ENCODE measurements at places on chromosomes 4 and X. TPM values are rescaled to one million over a fixed set of nuclear protein-coding genes. Genes with fewer than 3 reads are reported as not detected.
A peak's percentile ranks its signal among the peaks of the same experiment; 100 is the strongest.

DNA sequence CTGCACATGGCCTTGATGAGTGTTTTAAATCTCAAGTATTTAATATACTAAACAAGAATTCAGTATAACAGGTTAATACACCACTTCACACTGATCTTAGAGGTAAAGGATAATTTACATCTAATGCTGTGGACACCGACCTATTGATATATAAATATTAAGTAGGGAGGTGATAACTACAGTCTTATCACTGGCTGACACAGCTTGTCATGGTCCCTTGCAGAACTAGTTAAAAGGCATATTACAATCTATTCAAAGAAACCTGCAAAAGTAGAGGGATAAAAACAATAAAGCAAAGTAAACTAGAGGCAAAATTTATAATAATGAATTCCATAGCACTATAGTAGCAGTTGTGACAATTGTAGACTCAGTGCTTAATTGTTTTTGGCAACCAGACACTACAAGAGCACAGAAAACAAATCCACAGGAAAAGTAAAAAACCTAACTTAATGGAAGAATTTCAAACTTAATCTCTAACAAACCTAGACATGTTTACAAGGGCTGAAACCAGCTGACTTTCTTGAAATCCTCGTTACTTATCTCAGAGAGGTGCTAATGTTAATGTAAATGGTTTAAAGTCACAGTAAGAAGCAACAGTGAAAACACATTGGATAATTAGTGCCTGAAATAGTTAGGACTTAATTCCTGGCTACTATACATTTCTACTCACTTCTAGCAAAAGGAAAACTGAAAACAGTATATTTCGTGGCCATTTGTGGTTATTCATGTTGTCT, 25.0 kb downstream of the MFAP3L start:
- DNase-seq, result no peak

DNA sequence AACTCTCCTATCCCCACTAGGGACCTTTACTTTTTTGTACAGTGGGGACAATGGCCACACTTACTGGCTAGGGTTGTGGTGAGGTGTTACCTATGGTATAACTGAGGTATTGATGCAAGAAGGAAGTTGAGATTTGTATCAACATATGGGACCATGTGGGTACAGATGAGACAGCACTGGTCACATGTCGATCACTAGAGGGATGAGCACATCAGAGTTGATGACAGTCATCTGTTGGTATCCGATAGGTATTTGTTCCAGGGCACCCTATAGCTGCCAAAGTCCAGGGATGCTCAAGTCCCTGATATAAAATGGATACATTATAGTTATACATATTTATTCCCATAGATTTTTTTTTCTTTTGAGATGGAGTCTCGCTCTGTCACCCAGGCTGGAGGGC, 12.6 kb upstream of the SLC10A3 start:
- DNase-seq, result no peak

DNA sequence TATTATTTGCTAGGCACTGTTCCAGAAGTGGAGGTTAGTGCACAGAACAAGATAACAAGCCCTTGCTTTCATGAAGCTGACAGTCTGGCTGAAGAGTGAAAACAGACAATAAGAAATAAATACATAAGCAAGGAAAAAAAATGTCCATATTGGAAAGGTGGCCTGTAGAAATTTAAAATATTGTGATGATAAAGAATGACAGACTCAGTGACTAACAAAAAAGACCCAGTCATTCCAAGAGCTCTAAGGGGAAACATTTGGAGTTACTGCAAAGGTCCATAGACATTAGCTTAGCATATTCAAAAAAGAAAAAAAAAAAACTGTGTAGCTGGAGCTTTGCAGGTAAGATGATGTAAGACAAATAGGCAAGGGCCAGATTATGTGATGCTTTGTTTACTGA, 1.0 kb upstream of the ANTXR2 start:
- DNase-seq, result no peak

The PDZD11 gene
- 43.8 TPM for total RNA-seq

- DNase-seq, result no peak
Measured at GRCh38 chrX:118631586-118631985, 95.8 kb upstream of the IL13RA1 start.

The AR gene
- total RNA-seq, result not detected

DNA sequence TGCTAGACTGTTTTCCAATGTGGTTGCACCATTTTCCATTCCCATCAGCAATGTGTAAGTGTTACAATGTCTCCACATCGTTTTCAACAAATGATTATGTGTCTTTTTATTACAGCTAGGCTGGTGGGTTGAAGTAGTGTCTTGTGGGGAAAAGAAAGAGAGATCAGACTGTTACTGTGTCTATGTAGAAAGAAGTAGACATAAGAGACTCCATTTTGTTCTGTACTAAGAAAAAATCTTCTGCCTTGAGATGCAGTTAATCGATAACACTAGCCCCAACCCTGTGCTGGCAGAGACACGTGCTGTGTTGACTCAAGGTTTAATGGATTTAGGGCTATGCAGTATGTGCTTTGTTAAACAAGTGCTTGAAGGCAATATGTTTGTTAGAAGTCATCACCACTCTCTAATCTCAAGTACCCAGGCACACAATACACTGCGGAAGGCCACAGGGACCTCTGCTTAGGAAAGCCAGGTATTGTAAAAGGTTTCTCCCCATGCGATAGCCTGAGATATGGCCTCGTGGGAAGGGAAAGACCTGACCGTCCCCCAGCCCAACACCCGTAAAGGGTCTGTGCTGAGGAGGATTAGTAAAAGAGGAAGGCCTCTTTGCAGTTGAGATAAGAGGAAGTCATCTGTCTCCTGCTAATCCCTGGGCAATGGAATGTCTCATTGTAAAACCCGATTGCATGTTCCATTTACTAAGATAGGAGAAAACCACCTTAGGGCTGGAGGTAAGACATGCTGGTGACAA, 23.0 kb upstream of the UGT2B15 start:
- DNase-seq, result no peak

- peak; percentile 75 for DNase-seq
Measured at GRCh38 chr4:153471698-153472093, 5.5 kb downstream of the TMEM131L start.

The FAM9B gene
- total RNA-seq, result not detected

- DNase-seq, result no peak
Measured at GRCh38 chr4:105139646-105140045, 7.0 kb upstream of the TET2 start.

The DMRTC1B gene
- total RNA-seq, result not detected

- no peak for DNase-seq
Measured at GRCh38 chr4:86159216-86159615, 200.6 kb downstream of the MAPK10 start.

The G6PD gene
- 124 TPM for total RNA-seq

- no peak for DNase-seq
Measured at GRCh38 chr4:83263106-83263505, 21.5 kb downstream of the COQ2 start.

- no peak for DNase-seq
Measured at GRCh38 chrX:110163488-110163887, 154.4 kb downstream of the AMMECR1 start.

DNA sequence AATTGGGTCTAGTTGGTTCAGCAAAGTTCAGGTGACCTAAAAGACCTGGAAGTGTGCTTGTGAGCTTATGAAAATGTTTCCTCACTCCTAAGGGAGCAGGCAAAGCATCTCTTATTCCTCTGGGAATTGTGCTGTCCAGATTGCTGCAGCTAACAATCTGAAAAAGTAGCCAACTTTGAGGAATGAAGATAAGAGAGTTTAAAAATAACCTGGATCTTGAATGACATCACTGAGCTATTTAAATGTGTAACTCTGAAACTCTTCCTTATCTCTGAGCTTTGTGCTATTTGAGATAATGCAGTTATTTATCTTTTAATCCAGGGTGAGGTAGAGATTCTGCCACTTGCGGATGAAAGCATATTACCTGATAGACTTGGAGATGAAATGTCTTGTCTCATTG, 384.8 kb downstream of the PPP4R3C start:
- no peak for DNase-seq

- no peak for DNase-seq
Measured at GRCh38 chr4:67701517-67701850, 529 bp upstream of the UBA6 start.

The DGAT2L6 gene
- not detected for total RNA-seq

DNA sequence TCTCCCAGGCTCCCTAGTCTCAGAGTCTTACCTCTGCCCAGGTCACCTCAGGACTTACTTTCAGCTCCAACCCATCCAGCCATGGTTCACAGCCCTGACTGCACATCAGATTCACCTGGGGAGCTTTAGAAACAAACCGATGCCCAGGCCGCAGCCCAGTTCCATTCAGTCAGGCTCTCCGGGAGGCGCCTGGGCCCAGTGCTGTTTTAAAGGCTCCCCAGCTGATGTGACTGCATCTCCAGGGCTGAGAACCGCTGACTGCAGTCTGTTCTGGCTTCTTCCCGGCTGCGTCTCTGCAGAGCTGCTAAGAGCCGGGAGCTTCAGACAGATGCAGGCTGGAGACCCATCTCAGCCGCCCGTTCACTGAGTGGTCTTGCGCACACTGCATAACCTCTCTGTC, 44.4 kb upstream of the LGI2 start:
- DNase-seq, result no peak

DNA sequence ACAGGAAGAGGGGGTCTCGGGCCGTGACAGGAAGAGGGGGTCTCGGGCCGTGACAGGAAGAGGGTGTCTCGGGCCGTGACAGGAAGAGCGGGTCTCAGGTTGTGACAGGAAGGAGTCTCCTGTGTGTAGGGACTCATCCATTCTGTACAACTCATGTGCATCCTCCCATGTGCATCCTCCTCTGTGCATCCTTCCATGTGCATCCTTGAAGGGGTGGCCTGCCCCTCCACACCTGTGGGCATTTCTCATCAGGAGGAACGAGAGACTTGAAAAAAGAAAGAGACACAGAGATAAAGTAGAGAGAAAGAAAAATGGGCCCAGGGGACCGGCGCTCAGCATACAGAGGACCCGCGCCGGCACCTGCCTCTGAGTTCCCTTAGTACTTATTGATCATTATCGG, 30.2 kb upstream of the PLCXD1 start:
- no peak for DNase-seq

GRCh38 chr4:46994007-46994405, 625 bp upstream of the GABRA4 start:
- no peak for DNase-seq

GRCh38 chr4:120841580-120841979, 80.9 kb downstream of the PRDM5 start:
- no peak for DNase-seq

The ARMCX2 gene
- total RNA-seq, result 59.7 TPM

DNA sequence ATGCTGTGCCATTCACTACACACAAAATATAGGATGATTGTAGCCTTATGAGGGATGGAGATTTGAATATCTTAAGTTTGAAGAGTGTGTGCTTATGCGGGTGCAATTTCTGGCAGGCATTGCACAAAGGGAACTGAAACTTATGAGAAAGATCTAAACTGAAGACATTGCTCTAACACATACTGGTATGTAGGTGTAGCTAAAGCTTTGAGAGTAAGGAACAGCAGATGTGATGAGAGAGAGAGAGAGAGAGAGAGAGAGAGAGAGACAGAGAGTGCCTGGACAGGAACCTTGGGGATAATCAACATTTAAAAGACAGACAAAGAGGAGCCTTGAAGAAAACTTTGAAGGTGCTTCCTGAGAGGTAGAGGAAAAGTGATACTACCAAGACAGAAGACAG, 379.7 kb downstream of the SPRY1 start:
- DNase-seq, result no peak

The ENPP6 gene
- total RNA-seq, result 0.33 TPM

DNA sequence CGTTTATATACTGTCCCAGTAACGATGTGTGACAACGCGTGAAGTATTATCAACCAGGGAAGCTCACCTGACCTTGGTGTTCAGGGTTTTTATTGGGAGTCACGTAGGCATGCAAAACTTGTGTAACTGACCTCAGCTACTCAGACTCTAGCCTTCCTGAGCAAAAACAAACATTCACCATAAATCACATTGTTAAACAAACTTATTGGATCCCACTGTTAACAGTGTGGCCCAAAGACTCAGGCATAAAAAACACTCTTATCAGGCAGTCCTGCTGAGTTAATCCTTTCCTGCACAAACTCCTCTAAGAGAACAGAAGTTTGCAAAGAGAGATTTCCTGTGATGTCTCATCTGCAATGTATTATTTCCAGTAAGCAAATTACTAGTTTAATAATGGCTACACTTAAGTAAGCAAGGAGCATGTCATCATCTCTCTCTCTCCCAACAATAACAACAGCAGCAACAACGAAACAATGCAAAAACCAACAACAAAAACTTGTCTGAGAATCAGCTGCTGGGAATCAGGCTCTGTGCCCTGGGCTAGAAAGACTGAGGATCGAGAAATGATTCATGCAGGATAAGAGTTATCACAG, 12.0 kb downstream of the GAGE1 start:
- DNase-seq, result no peak

- DNase-seq, result no peak
Measured at GRCh38 chrX:41002026-41002425, 83.2 kb upstream of the USP9X start.

- peak; percentile 65 for DNase-seq
Measured at GRCh38 chrX:19846995-19847790, 40.2 kb downstream of the SH3KBP1 start.

DNA sequence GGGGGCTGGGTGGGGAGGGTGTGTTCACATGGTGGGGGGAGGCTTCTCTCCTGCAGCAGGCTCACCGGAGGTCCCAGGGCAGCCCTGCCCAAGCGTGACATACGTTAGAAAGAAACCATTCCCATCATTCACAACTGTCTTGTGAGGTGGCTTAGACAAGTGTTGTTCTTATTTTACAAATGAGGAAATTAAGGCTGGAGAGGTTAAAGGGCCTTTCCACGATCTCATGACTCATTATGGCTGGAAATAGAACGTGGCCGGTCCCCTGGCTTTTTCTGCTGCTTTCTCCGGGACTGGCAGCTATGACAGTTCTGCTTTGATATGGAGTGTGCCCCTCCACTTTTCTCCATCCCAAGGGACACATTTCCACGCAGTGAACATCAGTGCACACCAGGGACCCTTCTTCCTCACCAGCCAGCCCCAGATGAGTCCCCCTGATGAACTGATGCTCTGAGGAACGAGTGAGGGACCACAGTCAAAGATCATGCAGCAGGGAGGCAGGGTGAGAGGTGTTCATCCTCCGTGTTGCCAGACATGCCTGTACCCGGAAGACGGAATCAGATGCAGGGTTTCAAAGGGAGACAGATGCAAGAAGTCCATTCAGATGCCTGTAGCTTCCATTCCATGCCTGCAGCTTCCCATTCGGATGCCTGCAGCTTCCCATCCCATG, 64.0 kb upstream of the ACSL1 start:
- no peak for DNase-seq

The RASSF6 gene
- total RNA-seq, result 84.2 TPM

GRCh38 chr4:98510757-98511517, 147.5 kb downstream of the TSPAN5 start:
- DNase-seq, result peak; percentile 34

GRCh38 chr4:11743976-11744375, 315.3 kb upstream of the HS3ST1 start:
- no peak for DNase-seq

The NXF2 gene
- not detected for total RNA-seq

GRCh38 chr4:87322754-87323153, at the start of gene HSD17B13:
Gene HSD17B13 (minus strand): TSS chr4:87322882. CDS start chr4:87322841, 41 bp downstream.
- DNase-seq, result no peak

The NPY2R gene
- not detected for total RNA-seq

The NIPAL1 gene
- total RNA-seq, result 11.7 TPM

Data from mammary epithelial cell (primary cell).